NCI-H2227 treated with DMSO at 0.1 percent for 48 hours (cell line): ENCODE measurements at places on chromosomes 3 and 15.

DNA sequence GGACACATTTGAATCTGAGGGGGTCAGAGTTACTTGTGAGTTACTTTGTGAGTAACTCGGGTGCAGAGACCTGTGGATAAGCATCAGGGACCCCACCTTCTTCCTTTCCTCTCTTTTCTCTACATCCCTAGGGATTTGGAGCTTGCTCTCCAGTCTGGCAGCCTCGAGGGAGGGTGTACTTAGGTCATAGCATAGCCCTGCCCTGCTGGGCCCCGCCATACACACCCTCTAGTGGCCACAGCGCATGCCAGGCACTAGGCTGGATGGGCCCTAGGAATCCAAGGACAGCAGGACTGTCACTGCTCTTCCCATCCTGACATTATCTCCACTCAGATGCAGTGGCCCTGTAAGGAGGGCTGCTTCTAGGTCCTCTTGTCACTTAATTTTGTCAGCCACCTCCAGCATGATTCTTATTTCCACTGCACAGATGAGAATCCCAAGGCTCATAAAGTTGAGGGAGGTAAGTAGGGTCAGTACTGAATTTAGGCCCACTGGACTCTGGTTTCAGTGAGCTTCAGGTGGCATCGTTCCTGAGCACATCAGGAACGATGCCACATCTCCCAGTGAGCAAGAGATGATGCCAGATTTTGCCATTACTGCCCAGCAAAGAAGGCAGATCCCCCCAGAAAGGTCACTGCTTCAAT is 3.6 kb upstream of the SMAD6 start:
- peak; percentile 19 for DNase-seq

- no peak for DNase-seq
These were observed 36.9 kb upstream of the PIAS1 start for GRCh38 chr15:68017201-68017600.

DNA sequence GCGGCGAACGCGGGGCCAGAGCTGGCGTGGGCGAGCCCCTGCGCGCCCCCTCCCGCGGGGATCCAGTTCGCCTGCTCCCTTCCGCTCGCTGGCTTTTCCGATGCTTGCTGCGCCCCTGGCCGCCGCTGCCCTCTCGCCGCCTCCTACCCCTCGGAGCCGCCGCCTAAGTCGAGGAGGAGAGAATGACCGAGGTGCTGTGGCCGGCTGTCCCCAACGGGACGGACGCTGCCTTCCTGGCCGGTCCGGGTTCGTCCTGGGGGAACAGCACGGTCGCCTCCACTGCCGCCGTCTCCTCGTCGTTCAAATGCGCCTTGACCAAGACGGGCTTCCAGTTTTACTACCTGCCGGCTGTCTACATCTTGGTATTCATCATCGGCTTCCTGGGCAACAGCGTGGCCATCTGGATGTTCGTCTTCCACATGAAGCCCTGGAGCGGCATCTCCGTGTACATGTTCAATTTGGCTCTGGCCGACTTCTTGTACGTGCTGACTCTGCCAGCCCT is 721 bp downstream of the P2RY1 start:
- no peak for DNase-seq

- no peak for DNase-seq
These were observed 8.7 kb upstream of the PLA2G4F start for GRCh38 chr15:42165106-42165505.

DNA sequence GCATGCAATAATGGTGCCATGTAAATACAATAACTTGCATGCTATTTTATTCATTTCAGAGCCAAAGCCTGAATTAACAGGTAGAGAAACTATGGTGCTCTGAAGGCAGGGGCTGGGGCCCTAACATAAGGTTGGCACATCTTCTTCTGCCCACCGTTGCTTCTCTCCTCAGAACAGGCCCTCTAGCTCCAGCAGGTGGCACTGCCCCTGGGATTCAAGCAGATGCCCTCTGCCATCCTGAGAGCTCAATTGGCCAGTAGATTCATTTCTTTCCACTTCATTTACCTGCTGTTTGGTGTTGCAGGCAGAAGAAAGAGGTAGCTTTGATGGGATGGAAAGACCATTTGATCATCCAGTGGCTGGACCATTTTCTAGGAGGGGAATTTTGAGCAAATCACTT is 130.5 kb downstream of the FOXB1 start:
- DNase-seq, result no peak

DNA sequence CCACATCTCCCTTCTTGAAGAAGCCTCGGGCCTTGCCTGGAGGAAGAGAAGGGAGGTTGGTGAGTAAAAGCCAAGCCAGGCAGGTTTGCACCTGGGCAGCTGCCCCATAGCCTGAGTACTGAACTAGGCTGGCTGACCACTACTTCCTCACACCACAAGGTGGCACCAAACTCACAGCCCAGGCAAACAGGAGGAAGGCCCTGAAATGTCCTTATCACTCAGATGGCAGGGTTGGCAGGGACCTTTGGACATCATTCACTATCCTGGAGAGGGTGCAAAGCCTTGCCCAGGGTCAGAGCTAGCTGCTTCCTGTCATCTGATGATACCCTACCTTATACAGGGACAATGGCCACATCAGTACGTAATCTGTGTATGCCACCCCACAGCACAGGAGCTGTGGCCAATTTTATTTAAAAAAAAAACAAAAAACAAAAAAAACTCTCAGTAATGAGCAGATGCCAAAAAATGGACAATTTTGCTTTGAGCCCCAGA is 2.2 kb upstream of the GRAMD2A start:
- peak; percentile 37 for DNase-seq

- DNase-seq, result no peak
These were observed 2.2 kb downstream of the IGF1R start for GRCh38 chr15:98650417-98651035.

DNA sequence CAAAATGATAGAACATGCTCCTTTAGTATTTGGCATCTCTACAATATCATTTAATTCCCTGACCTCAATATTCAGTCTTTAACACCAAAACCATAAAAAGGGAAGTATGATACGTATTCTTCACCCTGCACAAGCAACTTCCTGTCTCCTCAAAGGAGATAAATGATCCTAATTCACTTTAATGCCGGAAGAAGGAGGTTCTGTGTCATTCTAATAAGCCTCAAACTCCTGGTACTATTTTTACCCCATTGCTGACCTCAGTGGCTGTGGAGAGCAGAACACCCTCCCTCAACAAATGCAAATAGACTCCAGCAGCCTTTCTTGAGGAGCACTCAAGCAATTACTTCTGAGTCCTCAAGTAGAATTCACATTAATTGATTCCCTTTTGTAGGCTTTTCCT is 173.3 kb downstream of the TMEM108 start:
- peak; percentile 57 for DNase-seq

DNA sequence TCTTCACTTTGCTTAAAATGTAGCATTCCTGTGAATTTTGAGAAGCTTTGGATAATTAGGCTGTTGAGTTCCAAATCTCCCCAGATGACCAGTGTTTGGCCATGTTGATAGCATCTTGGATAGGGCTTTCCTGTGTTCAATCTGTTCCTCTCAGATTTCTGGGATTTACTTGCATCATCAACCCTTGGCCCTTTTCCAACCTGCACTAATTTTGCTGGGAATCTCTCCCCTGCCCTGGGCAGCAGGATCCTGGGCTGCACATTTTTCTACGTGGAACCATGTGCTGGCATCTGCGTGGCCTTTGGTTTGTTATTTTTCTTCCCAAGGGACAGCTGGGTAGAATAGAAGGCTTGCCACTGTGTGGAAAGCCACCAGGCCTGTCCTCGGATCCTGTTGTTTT is 75.4 kb upstream of the PLXNA1 start:
- no peak for DNase-seq

DNA sequence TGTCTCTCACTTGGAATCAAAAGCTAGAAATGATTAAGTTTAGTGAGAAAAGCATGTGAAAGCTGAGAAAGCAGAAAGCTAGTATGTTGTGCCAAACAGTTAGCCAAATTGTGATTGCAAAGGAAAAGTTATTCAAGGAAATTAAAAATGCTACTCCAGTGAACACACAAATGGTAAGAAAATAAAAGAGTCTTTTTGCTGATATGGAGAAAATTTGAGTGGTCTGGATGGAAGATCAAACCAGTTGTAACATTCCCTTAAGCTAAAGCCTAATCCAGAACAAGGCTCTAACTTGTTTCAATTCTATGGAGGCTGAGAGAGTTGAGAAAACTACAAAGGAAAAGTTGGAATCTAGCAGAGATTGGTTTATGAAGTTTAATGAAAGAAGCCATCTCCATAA is 11.8 kb downstream of the ADGRG7 start:
- DNase-seq, result no peak

DNA sequence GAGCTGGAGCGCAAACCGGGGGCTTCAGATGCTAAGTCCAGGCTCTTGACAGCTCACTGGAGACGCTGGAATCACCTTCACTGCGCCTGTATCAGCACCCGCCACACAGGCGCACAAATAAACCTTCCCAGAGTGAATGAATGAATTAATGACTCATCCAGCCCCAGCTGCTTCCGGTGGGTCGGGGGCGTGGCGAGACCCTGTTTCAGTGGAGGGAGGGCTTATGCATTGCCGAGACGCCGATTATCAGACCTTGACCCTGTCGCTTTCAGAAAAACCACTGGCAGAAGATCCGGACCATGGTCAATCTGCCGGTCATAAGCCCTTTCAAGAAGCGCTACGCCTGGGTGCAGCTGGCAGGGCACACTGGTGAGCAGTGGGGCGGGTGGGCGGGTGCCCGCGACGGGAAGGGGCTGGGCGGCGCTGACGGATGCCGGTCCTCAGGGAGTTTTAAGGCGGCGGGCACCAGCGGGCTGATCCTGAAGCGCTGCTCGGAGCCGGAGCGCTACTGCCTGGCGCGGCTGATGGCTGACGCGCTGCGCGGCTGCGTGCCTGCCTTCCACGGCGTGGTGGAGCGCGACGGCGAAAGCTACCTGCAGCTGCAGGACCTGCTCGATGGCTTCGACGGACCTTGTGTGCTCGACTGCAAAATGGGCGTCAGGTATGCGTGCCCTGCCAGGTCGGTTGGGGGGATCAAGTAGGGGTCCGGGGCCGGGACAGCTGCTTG is 7.7 kb downstream of the ITPKA start:
- peak; percentile 40 for DNase-seq

DNA sequence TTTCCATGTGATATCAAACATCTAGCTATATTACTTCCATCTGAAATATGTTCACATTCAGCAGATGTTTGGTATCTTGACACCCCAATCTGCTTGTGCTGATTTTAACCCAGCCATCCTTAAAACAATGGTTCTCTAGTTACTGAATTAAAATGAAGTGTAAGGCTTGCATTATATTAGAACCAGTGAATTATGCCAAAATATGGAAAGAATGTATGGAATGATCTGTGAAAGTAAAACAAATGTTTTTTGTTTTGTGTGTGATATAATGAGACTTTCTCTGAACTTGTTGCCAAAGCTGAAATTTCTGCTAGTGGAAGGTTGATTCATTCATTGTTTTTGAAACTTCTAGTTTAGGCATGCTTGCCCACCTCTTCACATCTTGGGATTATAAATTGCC is 317.1 kb downstream of the MEX3B start:
- no peak for DNase-seq

DNA sequence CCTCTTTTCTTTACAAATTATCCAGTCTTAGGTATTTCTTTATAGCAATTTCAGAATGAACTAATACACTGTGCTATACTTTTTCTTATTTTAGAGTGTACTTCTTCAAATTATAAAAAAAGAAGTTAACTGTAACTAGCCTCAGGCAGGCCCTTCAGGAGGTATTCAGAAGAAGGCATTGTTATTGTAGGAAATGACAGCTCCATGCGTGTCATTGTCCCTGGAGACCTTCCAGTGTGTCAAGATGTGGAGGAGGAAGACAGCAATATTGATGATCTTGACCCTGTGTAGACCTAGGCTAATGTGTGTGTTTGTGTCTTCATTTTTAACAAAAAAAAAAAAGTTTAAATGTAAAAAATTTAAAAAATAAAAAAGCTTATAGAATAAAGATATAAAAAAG is 55.5 kb downstream of the IL12A start:
- DNase-seq, result no peak

DNA sequence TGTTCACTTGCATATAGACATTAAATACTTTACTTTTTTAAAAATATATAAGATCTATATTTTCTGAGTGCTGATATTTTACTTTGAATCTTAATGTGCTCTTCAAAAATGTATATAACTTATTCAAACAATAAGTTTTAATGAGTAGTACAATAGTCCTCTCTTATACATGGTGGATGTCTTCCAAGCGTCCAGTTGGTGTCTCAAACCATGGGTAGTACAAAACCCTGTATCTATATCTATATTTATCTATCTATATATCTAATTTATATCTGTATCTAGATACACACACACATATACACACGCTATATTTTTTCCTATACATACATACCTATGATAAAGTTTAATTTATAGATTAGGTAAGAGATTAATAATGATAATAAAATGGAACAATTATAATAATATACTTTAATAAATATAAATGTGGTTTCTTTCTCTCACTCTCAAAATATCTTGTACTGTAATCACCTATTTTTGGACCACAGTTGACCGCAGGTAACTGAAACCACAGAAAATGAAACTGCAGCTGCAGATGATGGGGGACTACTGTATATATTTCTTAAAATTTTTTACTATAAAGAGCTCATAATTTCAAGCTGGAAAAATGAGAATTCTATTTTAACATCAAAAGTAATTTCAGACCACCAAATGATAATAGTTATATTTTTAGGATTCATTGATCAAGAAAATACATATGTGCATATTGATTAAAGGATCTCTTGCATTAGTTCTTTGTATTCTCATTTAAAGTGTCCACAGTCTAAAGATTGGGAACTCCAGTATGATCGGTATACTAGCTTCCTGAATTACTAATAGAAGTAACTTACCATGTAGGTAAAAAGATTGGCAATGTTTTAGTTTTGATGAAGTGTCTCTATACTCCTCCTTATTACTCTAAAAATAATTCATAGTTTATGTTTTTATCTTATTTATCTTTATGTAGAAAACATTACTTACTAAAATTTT is 215.1 kb upstream of the MLF1 start:
- no peak for DNase-seq

GRCh38 chr3:31559872-31560534 is 27.3 kb downstream of the STT3B start:
- DNase-seq, result no peak

- no peak for DNase-seq
These were observed 21.0 kb downstream of the SLCO2A1 start for GRCh38 chr3:134008630-134009156.

DNA sequence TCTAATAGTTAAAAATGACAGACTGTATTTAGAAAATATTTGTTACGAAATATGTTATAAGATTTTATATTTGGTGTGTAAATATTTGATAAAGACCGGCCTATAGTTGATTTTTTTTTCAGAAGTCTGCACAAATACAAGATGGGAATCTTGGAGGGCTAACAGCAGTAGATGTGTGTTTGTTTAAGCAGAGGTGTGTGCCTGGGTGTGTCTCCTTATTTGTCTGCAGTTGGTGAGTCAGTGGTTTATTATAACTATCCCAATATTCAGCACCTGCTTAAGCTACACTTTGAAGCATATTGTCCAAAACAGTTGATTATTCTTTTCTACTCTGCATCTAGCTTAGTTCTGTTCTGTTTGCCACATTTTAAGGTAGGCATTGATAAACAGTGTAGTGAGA is 12.4 kb downstream of the GLCE start:
- no peak for DNase-seq

DNA sequence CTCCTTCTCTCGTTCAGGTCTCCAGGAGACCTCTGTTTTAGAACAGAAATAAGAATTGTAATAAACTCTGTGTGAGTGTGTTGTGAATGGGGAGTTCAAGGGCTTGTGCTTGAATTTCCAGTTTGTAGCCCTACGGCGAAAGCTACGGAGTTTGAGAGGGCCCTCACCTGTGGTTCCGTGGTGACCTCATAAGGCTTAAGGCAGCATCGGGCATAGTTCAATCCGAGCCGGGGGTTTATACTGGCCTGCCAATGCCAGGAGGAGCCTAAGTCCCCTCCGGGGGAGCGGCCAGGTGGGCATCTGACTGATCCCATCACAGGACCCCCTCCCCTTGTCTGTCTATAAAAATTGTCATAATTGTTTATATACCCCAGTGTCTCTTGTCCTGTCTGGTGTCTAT is 43.7 kb downstream of the ZBTB11 start:
- DNase-seq, result no peak
